Mesothelial cell of epicardium (in vitro differentiated cells): ENCODE measurements at places on chromosomes 11 and 22.
A peak's percentile ranks its signal among the peaks of the same experiment; 100 is the strongest.

DNA sequence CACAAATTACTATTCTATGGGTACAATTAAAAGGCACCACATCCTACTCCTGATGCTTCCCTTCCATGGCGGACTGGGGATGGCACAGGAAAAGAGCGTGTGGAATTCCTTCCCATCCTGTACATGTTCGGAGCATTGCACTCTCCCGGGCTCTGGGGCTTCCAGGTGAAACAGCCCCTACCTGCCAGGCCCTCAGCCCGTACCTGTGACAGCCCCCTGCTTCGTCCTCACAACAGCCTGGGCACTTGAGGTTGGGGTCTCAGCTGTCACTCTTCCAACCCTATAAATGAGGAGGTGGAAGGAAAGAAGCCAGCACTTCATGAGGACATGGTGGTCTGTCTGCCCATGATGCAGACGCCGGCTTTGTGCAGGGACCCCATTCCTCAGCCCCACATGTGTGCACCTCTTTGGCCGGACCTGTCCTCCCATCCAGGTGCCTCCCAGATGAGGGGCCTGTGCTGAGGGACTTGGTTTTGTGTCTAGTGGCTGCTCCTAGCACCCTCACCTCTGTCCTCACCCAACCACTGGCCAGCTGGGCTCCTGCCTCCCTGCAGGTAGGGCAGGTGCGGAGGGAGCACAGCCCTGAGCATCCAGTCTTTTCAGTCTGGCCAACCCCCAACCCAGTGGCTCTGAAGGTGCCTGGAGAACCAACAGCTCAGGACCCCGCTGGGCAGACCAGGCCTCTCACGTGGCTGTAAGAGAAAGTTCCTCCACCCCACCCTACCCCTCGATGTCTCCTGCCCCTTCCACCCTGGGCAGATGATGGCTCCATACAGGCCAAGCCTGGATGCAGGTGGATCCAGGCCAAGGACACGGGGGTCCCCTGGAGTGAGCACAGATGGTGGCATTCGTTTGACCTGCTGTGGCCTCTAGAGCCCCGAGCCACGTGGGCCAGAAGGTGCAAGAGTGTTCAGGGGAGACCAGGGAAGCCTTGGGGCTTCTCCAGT lies 23.4 kb upstream of the WNT7B start:
- no peak for DNase-seq

GRCh38 chr11:35138606-35138942 lies 397 bp upstream of the CD44 start:
- no peak for DNase-seq

DNA sequence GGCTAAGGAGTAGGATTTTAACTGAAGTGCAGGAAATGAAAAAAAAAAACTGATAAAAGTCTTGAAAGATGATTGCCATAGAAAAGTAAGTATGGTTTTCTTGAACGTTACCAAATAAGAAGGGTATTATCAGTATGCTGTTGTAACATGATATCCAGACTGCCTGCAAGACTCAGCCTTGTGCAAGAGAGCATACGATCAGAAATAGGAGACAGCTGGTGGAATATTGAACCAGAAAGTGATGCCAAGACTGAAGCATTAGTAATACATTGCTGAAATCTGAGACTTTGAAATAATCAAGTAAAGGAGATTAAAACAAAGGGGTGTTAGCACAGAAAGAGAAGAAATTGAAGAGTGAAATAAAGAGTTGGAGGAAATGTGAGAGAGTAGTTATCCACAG lies 452.7 kb upstream of the CNTN5 start:
- no peak for DNase-seq

- no peak for DNase-seq
Observed at GRCh38 chr22:30649430-30650007, 13.9 kb downstream of the SLC35E4 start.

GRCh38 chr11:33742249-33742851 lies 6.1 kb upstream of the CD59 start:
- no peak for DNase-seq

- DNase-seq: no peak
Observed at GRCh38 chr11:8355416-8355742, 91.7 kb upstream of the LMO1 start.

- peak; percentile 62 for DNase-seq
Observed at GRCh38 chr11:125874556-125875124, 12.8 kb upstream of the HYLS1 start.
